ENCODE measurements at places on chromosomes 2 and 18.
A peak's percentile ranks its signal among the peaks of the same experiment; 100 is the strongest.

- DNase-seq: no peak
These were observed 100.3 kb upstream of the PMAIP1 start for GRCh38 chr18:59799383-59800015.

GRCh38 chr2:132623096-132623839, 46.7 kb downstream of the LYPD1 start:
- no peak for DNase-seq

DNA sequence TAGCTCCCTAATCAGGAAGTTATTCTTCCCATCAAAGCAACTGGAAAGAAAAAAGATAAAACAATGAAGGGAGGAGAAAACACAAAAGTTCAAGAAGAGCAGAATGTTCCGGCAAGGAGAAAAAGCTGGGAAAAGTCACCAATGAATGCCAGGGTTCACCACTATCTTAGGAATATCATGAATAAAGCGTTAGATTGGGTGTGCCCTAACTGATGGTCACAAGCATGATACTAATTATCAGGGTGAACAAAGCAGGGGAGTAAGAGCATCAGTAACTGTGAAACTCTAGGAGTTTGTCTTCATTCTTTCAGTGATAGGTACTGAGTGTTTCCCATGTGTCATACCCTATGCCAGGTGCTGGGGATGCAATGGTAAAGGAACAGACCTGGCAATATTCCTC, 115.5 kb downstream of the ABCA12 start:
- no peak for DNase-seq

DNA sequence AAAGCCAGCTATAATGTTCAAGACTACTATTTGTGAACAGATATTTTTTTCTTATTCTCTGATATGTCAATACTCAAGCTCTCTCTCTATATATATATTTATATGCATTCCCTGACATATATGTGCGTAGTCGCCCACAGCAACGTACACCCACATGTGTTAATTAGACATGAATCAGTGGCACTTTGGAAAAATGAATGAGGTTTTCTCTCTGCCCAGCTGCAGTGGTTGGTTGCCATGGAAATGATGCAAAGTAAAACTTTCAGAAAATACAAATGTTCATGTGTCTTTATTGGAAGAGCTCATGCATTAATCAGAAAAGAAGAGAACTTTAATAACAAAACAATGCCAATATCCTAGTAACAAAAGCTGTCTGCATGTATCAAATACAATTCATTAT, 34.7 kb downstream of the UNC80 start:
- no peak for DNase-seq

GRCh38 chr2:71615767-71616730, 162.7 kb downstream of the DYSF start:
- no peak for DNase-seq

DNA sequence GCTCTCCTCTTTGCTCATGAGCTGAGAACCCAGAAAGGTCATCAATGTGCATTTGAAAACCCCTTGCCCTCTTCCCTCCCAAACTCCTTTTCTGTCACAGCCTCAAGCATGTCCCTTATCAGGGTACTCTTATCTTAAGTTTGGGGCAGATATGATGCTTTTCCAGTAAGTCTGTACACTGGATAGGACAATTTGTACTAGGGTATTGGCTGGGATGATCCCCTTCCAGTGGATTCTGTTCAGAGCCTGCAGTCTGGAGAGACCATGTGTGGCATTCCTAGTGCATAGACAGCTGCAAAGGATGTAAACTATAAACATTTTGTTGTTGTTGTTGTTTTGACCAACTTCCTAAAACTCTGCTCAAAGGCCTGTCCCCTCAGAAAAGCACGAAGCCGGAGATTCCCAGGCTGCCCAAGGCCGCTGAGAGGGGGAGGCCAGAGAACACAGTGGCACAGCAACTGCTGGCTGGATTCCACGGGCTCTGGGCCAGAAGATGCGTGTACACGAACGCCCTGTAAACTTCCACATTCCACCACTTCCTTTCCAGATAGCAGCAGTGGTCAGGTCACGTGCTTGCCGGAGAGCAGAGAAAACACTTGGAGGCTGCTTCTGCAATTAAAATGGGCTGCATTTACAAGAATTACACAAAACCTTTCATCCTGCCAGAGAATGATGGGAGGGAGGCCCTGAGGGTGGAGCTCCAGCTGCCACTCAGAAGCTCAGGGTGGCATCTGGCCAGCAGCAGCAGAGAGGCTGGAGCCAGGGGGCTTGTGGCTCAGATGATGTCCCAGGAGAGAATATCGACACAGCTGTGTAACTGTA, 42.1 kb downstream of the BMP10 start:
- peak; percentile 32 for DNase-seq

DNA sequence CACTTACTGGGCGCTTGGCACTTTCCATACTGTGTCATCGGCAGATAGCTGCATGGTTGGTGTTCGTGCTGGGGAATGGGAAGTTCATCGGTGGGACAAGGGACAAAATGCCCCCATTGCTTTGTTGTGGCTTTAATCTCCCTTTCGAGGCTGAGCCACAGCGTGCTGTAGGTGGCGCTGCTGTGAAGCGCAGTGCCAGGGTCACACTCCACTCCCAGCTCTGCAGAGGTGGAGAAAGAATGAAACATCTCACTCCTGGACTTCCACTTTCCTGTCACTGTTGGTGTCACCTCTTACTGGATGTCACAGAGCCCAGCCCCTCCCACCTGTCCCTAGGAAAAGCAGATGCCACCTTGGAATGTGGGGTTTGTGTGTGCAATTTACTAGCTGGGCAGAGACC, 8.7 kb downstream of the TYMS start:
- DNase-seq: peak; percentile 38

- no peak for DNase-seq
These were observed 115.3 kb downstream of the ACOXL start for GRCh38 chr2:110847651-110848050.

- no peak for DNase-seq
These were observed 8.2 kb downstream of the IL1A start for GRCh38 chr2:112776113-112776512.

DNA sequence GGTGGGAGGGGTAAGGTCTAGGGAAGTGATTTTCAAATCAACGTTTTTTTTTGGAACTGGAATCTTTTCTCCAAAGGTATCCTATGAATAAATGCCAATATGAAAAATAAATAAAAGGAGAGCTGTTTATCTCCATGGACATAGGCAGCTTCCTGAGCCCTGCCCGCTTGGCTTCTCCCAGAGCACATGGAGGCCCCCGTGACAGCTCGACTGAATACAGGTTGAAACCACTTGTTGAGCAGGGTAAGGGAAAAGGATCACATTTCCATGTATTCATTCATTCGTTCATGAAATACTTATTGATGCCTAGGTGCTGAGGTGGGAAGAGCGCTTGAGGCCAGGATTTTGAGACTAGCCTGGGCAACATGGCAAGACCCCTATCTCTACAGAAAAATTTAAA, 64.8 kb downstream of the MARCHF4 start:
- DNase-seq: no peak

DNA sequence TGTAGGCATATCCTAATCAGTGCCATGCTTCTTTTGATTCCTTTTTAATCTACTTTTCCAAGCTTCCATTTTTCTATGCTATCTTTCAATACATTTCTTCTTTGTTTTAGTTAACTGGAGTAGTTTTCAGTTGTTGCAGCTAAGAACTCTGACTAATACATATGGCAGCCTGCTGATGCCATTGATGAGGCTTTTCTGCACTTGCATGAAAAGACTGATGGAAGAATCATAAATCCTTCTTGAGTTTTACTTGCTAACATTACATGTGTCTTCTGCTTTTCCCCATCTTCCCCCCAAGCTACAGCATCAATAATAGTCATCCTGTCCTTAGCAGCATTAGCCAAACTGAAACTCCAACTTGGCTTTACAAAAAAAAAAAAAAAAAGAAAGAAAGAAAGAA, 203.3 kb downstream of the LRP1B start:
- no peak for DNase-seq

DNA sequence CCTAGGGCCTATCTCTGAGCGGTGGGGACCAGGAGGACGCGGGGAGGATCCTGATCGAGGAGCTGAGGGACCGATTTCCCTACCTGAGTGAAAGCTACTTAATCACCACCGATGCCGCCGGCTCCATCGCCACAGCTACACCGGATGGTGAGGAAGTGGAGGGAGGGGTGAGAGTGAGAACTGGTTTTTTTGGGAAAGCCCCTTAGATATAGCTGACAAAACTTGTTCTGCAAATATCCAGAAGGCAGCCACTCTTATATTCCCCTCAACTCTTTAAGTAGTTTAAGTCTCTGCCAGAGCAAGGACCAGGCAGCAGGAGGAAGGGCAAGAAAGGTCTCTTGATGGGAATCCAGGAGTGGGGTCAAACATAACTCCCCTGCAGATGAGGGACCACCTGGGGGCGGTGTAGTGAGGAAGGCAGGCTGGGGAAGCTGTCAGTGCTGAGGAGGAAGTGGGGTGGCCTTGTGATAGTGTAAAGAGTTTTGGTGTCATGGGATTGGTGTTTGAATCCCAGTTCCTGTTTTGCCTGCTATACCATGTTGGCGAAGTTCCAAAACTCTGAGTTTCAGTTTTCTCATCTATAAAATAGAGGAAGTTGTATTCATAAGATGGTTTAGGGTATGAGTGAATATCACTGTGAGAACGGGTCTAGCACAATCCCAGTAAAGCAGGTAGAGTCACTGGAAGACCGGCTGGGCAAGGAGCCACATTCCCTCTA, 3.4 kb downstream of the NAGK start:
- DNase-seq: no peak

GRCh38 chr18:77304268-77304667, 54.6 kb downstream of the GALR1 start:
- no peak for DNase-seq

DNA sequence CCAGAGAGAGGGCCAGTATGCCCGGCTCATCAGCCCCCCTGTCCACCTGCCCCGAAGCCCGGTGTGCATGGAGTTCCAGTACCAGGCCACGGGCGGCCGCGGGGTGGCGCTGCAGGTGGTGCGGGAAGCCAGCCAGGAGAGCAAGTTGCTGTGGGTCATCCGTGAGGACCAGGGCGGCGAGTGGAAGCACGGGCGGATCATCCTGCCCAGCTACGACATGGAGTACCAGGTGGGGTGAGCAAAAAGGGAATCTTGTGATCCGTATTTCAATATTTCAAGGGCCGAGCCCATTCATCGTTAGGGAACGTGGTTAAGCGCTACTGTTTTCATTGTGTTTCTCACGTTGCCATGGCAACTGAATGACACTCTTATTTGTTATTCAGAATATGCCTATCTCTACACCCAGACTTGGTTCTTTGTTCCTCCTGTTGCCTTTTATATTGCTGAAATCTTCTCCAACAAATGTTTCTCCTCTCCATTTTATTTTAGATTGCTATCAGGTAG, 81.5 kb downstream of the NRP2 start:
- DNase-seq: peak; percentile 93

DNA sequence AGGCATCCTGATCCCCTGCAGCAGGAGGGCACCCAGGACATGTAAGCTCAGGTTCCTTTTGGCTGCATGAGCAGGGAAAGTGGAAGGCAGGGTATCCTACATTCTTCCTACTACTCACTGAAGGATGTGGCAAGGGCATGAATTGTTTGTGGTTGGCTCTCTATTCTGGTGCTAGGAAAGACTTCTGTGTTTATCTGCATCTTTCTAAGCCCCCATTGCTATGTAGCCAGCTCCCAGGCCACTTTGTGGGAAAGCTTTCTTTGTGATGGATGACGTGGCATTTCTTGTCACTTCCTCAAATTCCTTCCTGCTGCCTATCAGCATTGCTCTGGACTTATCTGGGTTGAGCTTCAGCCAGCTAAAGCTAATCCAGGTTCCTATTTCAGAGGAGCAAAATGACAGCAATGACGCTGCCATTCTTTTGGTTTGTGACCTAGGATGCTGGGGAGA, 46.2 kb downstream of the MEIS1 start:
- DNase-seq: peak; percentile 95

DNA sequence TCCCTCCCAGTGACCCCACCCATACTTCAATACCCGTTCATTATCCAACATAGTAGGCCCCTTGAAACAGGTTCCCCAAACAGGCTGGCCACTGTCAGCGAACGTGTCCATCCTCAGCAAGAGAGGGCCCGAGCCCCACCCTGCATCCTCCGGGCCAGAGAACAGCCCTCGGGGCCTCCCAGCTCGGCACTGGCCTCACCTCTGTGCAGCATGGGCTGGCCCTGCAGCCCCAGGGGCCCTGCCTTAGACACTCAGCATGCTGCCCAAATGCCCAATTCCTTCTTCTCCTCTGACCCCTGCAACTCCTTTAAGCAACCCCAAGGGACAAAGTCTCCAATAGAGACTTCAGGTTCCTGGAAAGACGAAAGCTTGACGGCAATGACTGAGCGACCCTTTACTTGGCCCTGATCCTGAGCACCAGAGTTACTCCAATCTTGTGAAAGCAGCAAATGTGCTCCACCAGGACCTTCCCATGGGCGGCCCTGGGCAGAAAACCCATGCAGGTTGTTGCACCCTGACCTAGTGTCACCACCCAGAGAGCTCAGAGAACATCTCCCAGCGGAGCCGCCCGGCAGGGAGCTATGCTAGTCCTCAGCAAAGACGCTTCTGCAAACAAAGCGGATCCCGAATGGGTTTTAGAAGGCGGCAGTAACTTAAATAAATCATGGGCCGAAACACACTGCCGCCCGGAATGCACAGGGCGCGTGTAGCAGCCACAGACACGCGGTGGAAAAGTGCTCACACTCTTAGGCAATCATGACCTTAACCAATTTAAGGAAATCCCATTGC, 782 bp downstream of the COL6A3 start:
- no peak for DNase-seq

DNA sequence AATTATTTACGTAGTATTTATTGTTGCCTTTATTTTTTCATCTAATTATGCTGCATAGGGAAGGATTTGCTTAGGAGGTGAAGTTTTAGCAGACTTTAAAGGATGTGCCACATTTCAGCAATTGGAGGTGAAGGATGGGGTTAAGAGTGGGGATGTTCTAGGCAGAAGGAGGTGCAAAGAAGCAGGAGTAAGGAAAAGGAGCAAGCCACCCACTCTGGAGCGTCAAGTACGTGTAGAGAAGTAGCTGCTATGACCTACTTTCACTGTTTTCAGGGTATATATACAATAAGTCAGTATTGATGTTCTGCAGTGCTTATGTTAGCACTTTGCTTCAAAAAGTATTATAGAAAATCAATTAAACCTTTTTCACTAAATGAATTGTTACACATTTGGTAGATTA, 34.4 kb downstream of the ITGAV start:
- DNase-seq: no peak

- peak; percentile 51 for DNase-seq
These were observed 234.1 kb downstream of the GLI2 start for GRCh38 chr2:120969613-120970355.

- no peak for DNase-seq
These were observed 167.5 kb downstream of the SLC39A10 start for GRCh38 chr2:195824478-195824877.

DNA sequence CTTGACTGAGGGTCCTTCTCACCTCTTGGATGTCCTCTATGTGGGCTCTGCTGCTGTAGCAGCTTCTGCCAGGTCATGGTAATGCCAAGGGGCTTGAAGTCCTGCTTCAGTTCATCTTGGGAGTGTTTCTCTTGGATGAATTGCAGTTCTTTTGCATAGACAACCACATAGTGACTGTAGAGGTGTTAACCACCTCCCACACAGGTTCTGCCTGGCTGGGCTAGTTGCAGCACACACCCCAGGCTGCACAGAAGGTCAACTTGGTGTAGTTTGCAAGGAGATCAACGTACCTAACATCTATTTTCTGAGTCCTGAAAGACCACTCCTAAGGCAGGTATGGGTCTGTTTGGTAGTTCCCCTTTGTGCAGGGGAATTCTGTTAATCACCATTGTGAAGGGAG, 108.1 kb downstream of the ADCYAP1 start:
- DNase-seq: no peak
